ENCODE measurements at places on chromosomes 3 and 15. TPM values are rescaled to one million over a fixed set of nuclear protein-coding genes. Genes with fewer than 3 reads are reported as not detected.

The IQCF5 gene
- total RNA-seq: not detected

The IVD gene
- 28.6 TPM for total RNA-seq

The AADACL2 gene
- total RNA-seq: not detected

The LARP6 gene
- total RNA-seq: 11.3 TPM

The RSL24D1 gene
- total RNA-seq: 67.9 TPM

The BSN gene
- total RNA-seq: under 0.01 TPM

The SEMA5B gene
- 0.11 TPM for total RNA-seq

The C3orf49 gene
- not detected for total RNA-seq

The PIGZ gene
- 2.7 TPM for total RNA-seq

The GRAMD2A gene
- under 0.01 TPM for total RNA-seq

The SERINC4 gene
- not detected for total RNA-seq

The CYP1A2 gene
- not detected for total RNA-seq

The ITPKA gene
- total RNA-seq: 0.11 TPM

The CP gene
- 0.54 TPM for total RNA-seq

The GABRB3 gene
- under 0.01 TPM for total RNA-seq

The SH3GL3 gene
- total RNA-seq: not detected

The IL16 gene
- total RNA-seq: 3.3 TPM

The MORC1 gene
- total RNA-seq: not detected

The ABHD17C gene
- 2.9 TPM for total RNA-seq

The SNRPA1 gene
- total RNA-seq: 13.5 TPM

The ZNF774 gene
- total RNA-seq: 1.2 TPM

The GCSAM gene
- not detected for total RNA-seq

The GTF2A2 gene
- 34.9 TPM for total RNA-seq

The P4HTM gene
- total RNA-seq: 3.2 TPM

The BNIP2 gene
- total RNA-seq: 136 TPM

The CD47 gene
- 70.1 TPM for total RNA-seq

The GOLGA6L7 gene
- total RNA-seq: not detected

The NEK10 gene
- total RNA-seq: 0.65 TPM

The CD200 gene
- 4.7 TPM for total RNA-seq

The ACAP2 gene
- 42.6 TPM for total RNA-seq

The CPNE9 gene
- total RNA-seq: not detected

The NFKBIZ gene
- 31.9 TPM for total RNA-seq

The ATP13A5 gene
- total RNA-seq: not detected

The LDHAL6B gene
- total RNA-seq: not detected

The CCDC191 gene
- total RNA-seq: 1.3 TPM

The CCR8 gene
- not detected for total RNA-seq

The MME gene
- total RNA-seq: 1.1 TPM

The ALG1L2 gene
- total RNA-seq: not detected
